GM10248 (cell line): ENCODE measurements at places on chromosomes 12 and 14.
A peak's percentile ranks its signal among the peaks of the same experiment; 100 is the strongest.

DNA sequence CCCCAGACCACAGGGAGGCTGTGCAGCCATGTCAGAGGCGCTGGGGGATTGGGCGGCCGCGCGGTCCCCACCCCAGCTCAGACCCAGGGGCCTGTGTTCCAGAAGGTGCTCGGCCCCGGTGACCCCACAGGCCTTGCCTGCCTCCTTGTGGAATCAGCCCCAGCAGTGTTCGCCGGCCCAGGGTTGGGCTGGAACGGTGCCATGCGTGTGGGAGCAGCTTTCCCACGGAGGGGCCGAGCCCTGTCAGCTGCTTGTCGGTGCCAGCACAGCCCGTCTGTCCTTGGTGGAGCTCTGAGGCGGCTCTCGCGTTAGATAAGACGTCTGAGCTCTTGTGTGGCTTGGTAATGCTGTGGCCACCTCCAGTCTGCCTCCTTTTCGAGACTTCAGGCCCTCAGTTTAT is 8.5 kb downstream of the ZFYVE21 start:
- DNase-seq, result no peak

DNA sequence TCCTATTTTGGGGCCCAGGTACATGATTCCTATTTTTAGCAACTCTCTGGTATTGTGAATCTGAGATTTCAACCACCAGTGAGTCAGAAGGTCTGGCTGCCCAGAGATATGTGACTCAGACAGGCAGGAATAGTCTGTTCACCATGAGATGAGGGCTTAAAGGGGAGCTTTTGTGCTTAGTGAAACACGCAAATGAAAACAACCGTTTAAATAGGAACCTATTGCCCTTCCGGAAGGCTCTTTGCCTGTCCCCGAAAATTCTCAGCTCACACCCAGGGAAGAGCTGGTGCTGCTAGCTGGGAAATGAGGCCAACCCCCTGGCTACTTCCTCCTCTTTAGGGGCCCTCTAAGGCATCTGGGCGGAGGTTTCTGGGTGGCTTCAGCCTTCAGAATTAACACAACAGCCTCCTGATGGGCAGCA is 283.6 kb downstream of the CACNA1C start:
- DNase-seq, result peak; percentile 53

GRCh38 chr12:28650906-28651305 is 460.6 kb downstream of the CCDC91 start:
- DNase-seq, result no peak

DNA sequence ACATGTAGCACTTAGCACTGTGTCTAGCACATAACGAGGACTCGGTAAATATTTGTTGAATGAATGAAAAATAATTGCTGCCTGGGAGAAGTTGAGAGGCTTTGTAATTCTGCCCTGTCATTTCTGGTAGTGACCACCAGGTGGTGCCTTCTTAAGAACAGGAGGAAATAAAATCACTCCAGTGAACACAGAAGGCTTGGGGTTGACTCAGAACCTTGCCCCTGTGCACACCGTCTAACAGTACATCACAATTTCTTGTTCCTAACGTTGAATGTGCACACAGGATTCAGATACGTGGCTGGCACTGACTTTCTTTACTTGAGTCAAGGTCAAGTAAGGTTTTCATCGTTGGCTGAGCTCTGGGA is 91.8 kb downstream of the RGS6 start:
- DNase-seq, result peak; percentile 30

DNA sequence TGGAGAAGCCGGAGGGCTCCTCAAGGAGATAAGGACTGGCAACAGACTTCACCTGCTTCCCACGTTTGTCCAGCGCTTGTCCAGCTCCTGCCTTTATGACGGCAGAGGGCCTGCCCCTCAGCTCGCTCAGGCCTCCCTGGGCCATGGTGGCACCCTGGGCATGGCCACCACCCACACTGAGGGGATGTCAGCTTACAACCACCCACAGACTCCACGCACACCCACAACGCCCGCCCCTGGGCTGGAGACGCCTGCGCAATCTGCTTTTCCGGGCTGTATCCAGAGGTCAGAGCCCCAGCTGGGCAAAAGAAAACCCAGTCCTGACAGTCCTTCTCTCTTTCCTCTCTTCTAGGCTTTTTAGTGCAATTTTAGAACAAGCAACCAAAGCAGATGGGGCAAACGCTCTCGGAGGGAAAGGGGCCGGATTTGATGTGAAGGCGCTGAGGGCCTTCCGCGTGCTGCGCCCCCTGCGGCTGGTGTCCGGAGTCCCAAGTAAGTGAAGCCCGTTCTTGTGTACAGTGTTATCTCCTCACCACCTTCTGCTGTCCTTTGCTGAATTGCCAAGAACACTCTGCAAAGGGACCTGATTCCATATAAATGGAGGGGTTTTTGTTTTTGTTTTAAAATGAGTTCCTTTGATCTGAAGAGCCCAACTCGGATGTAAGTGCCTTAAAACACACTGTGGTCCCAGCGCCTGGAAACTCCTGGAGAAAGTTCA is 337.4 kb upstream of the FKBP4 start:
- DNase-seq, result no peak

- no peak for DNase-seq
Observed at GRCh38 chr12:75192196-75192595, 17.4 kb downstream of the KCNC2 start.

DNA sequence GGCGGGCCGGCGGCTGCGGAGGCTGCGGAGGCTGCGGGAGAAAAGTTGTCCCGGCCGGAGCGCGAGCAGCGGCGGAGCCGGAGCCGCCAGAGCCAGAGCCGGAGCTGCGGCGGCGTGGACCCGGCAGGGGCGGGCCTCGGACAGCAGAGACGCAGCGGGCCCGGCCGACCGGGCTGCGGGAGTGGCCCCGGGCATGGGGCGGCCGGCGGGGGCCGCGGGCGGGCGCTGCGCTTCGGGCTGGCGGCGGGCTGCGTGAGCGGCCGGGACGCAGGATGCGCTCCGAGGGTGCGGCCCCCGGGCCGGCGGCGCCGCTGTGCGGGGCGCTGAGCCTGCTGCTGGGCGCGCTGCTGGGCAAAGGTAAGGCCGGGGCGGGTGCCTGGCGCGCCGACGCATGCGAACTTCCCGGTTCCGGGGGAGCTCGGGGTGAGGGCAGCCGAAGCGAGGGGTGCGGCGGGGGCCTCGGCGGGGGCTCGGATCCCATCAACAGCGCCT is at the start of gene TMEM132C:
TSS of gene TMEM132C (plus strand) at position 40 of the 492 bp plus-strand sequence. CDS start at position 273, 233 bp downstream.
- DNase-seq, result no peak
